ENCODE measurements at places on chromosomes 12 and 14. TPM values are rescaled to one million over a fixed set of nuclear protein-coding genes. Genes with fewer than 3 reads are reported as not detected.

DNA sequence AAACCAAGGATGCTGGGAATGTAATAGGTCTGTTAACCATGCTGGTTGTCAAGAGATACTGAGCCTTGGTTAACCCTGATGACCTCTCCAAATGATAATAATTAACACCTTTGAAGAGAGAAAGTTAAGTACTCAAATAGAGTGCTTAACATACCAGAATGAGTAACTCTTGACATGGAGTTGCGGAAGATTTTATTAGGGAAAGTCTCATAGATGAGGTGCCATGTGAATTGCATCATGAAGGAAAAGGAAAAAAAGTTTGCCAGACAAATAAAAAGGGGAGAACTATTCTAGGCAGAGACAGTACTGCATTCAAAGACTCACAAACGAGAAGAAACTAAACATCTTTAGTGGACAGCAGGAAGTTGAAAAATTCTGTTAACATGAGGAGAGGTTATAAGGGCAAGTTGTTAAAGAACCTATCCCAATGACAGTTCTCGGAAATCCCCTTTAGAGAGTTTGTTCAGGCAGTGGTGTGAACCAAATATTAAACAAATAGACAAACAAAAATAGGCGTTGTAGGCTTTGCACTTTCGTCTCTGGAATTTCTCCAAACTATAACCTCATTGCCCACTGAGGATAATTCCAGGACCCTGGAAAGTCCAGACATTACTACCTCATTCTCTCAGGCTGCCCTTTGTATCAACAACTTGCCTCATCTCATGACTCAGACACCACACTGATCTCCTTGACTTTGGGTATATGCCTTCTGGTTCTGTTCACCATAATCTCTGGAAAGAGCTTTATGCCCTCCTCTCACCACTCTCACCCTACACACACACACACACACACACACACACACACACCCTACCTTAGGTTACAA lies 435.0 kb downstream of the GXYLT1 start:
- no peaks in the 10 kb centered on the region for H3K36me3 ChIP-seq
- H3K27me3 ChIP-seq, result no peaks in the 10 kb centered on the region

- no peaks in the 10 kb centered on the region for H3K4me1 ChIP-seq
- no peaks in the 10 kb centered on the region for H3K27me3 ChIP-seq
- DNase-seq, result no peak
- no peak overlapping the region for H3K27ac ChIP-seq
- H3K4me3 ChIP-seq, result no peak overlapping the region
Observed at GRCh38 chr14:43087666-43088065, 1419.4 kb downstream of the FSCB start.

DNA sequence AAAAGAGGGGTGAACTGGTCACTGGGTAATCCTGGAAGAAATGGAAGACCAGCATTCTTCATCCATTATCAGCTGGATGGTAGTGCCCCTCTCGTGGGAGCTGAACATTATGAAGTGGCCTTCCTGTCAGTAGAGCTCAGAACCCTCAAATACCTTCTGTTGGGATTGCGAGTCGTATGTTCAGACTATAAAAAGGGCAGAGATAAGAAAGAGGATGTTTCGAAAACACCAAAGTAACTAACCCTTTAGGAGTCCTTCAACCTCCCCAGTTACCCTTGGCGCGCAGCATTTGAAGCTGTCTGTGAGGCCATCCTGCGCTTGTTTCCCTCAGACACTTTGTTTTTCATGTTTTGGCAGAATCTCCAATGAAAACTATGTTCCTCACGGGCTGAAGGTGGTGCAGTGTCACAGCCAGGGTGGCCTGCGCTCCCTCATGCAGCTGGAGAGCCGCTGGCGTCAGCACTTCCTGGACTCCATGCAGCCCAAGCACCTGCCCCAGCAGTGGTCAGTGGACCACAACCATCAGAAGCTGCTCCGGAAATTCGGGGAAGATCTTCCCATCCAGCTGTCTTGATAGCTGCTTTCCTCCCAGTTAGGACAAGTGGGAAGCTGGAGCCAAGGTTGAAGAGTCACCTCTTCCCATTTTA lies 19.3 kb upstream of the GALNT16 start:
- peaks cover 2% of the 10 kb centered on the region for H3K4me1 ChIP-seq
- H3K27me3 ChIP-seq, result no peaks in the 10 kb centered on the region
- no peak overlapping the region for H3K27ac ChIP-seq
- peaks cover 56% of the 10 kb centered on the region for H3K36me3 ChIP-seq
- no peak for DNase-seq
- no peak overlapping the region for H3K4me3 ChIP-seq

GRCh38 chr12:72081777-72082176 lies 143.1 kb downstream of the TPH2 start:
- H3K4me3 ChIP-seq, result no peak overlapping the region
- DNase-seq, result peak; percentile 62
- H3K4me1 ChIP-seq, result no peaks in the 10 kb centered on the region

GRCh38 chr12:67792185-67792584 lies 143.6 kb downstream of the DYRK2 start:
- H3K36me3 ChIP-seq, result no peaks in the 10 kb centered on the region
- no peaks in the 10 kb centered on the region for H3K27me3 ChIP-seq
- no peak overlapping the region for H3K4me3 ChIP-seq

- no peaks in the 10 kb centered on the region for H3K4me1 ChIP-seq
- H3K27me3 ChIP-seq, result no peaks in the 10 kb centered on the region
- H3K4me3 ChIP-seq, result no peak overlapping the region
- no peak overlapping the region for H3K27ac ChIP-seq
- DNase-seq, result no peak
Observed at GRCh38 chr12:91368613-91369012, 186.0 kb upstream of the DCN start.

- H3K4me3 ChIP-seq, result no peak overlapping the region
- H3K27me3 ChIP-seq, result no peaks in the 10 kb centered on the region
- H3K4me1 ChIP-seq, result no peaks in the 10 kb centered on the region
- H3K27ac ChIP-seq, result no peak overlapping the region
- no peak for DNase-seq
- H3K36me3 ChIP-seq, result no peaks in the 10 kb centered on the region
Observed at GRCh38 chr12:116821291-116821690, 60.0 kb downstream of the HRK start.

DNA sequence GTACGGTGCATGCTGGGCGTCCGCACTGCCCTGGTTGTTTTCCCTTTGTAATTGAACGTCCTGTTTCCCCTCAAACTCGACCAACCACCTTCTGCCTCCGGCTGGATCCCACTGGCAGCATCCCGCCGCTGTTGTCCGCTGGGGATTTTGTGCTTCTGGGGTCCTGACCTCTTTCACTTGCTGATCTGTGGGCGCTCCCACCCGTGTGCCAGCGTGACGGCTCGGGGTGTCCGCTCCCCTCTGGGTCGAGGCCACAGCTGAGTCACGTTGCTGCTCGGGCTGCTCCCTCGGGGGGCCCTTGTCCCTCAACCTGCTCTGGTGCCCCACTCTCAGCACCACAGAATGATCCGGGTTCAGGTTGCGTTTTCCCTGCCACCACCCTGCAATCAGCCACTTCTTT lies 8.0 kb downstream of the PGAM5 start:
- peaks cover 88% of the 10 kb centered on the region for H3K36me3 ChIP-seq
- no peaks in the 10 kb centered on the region for H3K27me3 ChIP-seq
- no peak overlapping the region for H3K27ac ChIP-seq
- DNase-seq, result no peak
- H3K4me3 ChIP-seq, result no peak overlapping the region

- peaks cover 18% of the 10 kb centered on the region for H3K36me3 ChIP-seq
- H3K4me1 ChIP-seq, result no peaks in the 10 kb centered on the region
- DNase-seq, result no peak
- H3K4me3 ChIP-seq, result no peak overlapping the region
Observed at GRCh38 chr14:68927956-68928675, 51.0 kb downstream of the ACTN1 start.

Gene IFI27
- 26.0 TPM for polyA plus RNA-seq

Gene LAG3
- polyA plus RNA-seq, result 3.0 TPM

DNA sequence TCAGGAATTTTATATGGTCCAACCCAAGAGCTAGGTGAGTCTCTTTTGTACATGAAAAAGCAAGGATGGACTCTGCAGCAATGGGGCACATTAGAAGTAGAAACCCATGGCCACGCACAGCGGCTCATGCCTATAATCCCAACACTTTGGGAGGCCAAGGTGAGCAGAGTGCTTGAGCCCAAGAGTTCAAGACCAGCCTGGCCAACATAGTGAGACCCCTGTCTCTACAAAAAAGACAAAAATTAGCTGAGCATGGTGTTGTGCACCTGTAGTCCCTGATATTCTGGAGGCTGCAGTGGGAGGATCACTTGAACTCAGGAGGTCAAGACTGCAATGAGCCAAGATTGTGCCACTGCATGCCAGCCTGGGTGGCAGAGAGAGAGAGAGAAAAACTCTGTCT lies 128.7 kb upstream of the PLEKHA5 start:
- DNase-seq, result no peak
- no peaks in the 10 kb centered on the region for H3K4me1 ChIP-seq
- H3K36me3 ChIP-seq, result no peaks in the 10 kb centered on the region
- no peak overlapping the region for H3K27ac ChIP-seq
- H3K27me3 ChIP-seq, result no peaks in the 10 kb centered on the region
- no peak overlapping the region for H3K4me3 ChIP-seq

Gene BHLHE41
- polyA plus RNA-seq, result 1.0 TPM

- no peak overlapping the region for H3K27ac ChIP-seq
- DNase-seq, result no peak
- H3K4me3 ChIP-seq, result no peak overlapping the region
- H3K36me3 ChIP-seq, result no peaks in the 10 kb centered on the region
- no peaks in the 10 kb centered on the region for H3K4me1 ChIP-seq
Observed at GRCh38 chr12:102735104-102735503, 181.9 kb downstream of the PAH start.

- peak overlapping the region; percentile 78 for H3K4me3 ChIP-seq
- DNase-seq, result peak; percentile 75
- peaks cover 95% of the 10 kb centered on the region for H3K27me3 ChIP-seq
Observed at GRCh38 chr12:4271717-4272423, 1.7 kb upstream of the CCND2 start.

Gene AQP2
- polyA plus RNA-seq, result 0.13 TPM

- no peaks in the 10 kb centered on the region for H3K4me1 ChIP-seq
- no peaks in the 10 kb centered on the region for H3K27me3 ChIP-seq
- no peak overlapping the region for H3K4me3 ChIP-seq
- H3K27ac ChIP-seq, result no peak overlapping the region
Observed at GRCh38 chr12:84411031-84411430, 501.6 kb downstream of the SLC6A15 start.

GRCh38 chr12:127893895-127894609 lies 372.9 kb upstream of the TMEM132C start:
- H3K27ac ChIP-seq, result no peak overlapping the region
- no peaks in the 10 kb centered on the region for H3K27me3 ChIP-seq
- DNase-seq, result no peak
- no peaks in the 10 kb centered on the region for H3K4me1 ChIP-seq
- H3K36me3 ChIP-seq, result no peaks in the 10 kb centered on the region
- no peak overlapping the region for H3K4me3 ChIP-seq

DNA sequence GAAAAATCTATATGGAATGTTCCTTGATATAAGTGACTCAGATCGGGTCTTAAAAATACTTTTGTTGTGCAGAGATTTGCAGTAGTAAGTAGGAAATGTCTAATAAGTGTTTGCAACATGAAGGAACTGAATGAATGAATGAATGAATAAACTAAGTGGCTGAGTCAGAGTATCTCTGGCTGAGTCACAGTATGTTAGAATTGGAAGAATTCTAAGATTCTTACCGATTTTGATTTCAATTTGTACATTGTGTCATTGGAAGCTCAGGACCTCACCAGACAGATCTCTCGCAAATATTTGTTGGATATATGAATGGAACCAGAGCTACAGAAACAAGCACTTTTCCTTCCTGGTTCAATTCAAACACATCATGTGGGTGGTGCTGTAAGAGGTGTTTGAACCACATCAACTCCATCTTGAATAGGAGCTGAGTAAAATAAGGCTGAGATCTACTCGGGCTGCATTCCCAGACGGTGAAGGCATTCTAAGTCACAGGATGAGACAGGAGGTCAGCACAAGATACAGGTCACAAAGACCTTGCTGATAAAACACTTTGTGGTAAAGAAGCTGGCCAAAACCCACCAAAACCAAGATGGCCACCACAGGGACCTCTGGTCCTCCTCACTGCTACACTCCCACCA lies 123.9 kb upstream of the FOXN3 start:
- H3K27me3 ChIP-seq, result no peaks in the 10 kb centered on the region
- no peak overlapping the region for H3K4me3 ChIP-seq
- H3K4me1 ChIP-seq, result no peaks in the 10 kb centered on the region
- no peak overlapping the region for H3K27ac ChIP-seq
- no peak for DNase-seq
- no peaks in the 10 kb centered on the region for H3K36me3 ChIP-seq

GRCh38 chr12:70691018-70691672 lies 53.9 kb upstream of the PTPRB start:
- no peaks in the 10 kb centered on the region for H3K36me3 ChIP-seq
- H3K27ac ChIP-seq, result peak overlapping the region; percentile 51
- no peak for DNase-seq

GRCh38 chr12:11929714-11930113 lies 141.0 kb upstream of the BCL2L14 start:
- no peak for DNase-seq
- no peak overlapping the region for H3K27ac ChIP-seq
- H3K4me1 ChIP-seq, result no peaks in the 10 kb centered on the region
- no peak overlapping the region for H3K4me3 ChIP-seq
- H3K36me3 ChIP-seq, result no peaks in the 10 kb centered on the region
- no peaks in the 10 kb centered on the region for H3K27me3 ChIP-seq

Gene SLC15A5
- not detected for polyA plus RNA-seq

Gene WNT5B
- 6.5 TPM for polyA plus RNA-seq

GRCh38 chr14:71498212-71498611 lies 434.0 kb upstream of the RGS6 start:
- no peaks in the 10 kb centered on the region for H3K36me3 ChIP-seq
- no peaks in the 10 kb centered on the region for H3K27me3 ChIP-seq
- no peaks in the 10 kb centered on the region for H3K4me1 ChIP-seq
- H3K27ac ChIP-seq, result peak overlapping the region; percentile 13
- H3K4me3 ChIP-seq, result no peak overlapping the region
- no peak for DNase-seq

Gene B4GALNT1
- polyA plus RNA-seq, result 1.3 TPM

DNA sequence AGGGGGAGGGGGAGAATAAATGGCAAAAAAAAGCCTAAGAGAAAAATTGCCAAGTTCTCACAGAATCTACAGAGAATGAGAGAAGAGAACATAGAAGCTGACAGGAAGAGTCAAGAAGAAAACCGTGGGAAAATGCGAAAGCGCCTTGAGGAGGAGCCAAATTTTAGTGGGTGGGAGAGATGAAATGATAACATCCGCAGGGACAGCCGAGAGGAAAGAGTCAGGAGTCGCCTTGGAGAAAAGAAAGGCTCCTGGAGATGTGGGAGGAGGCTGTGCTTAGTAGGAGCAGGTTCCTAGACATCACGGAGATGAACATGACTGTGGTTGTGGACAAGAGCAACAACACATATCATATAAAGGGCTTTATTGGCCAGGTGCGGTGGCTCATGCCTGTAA lies 49.4 kb downstream of the PHLDA1 start:
- DNase-seq, result no peak
- no peaks in the 10 kb centered on the region for H3K36me3 ChIP-seq
- no peaks in the 10 kb centered on the region for H3K27me3 ChIP-seq
- no peak overlapping the region for H3K27ac ChIP-seq

GRCh38 chr12:103881261-103881660 lies 40.2 kb upstream of the NT5DC3 start:
- H3K27ac ChIP-seq, result no peak overlapping the region
- DNase-seq, result no peak
- H3K4me3 ChIP-seq, result no peak overlapping the region
- H3K27me3 ChIP-seq, result no peaks in the 10 kb centered on the region
- H3K4me1 ChIP-seq, result no peaks in the 10 kb centered on the region
- H3K36me3 ChIP-seq, result no peaks in the 10 kb centered on the region

Gene LHX5
- not detected for polyA plus RNA-seq

GRCh38 chr14:38718519-38718918 lies 384.5 kb downstream of the SEC23A start:
- H3K4me3 ChIP-seq, result no peak overlapping the region
- H3K4me1 ChIP-seq, result no peaks in the 10 kb centered on the region
- no peaks in the 10 kb centered on the region for H3K36me3 ChIP-seq
- H3K27me3 ChIP-seq, result no peaks in the 10 kb centered on the region

Measured in left lung (tissue), 14 donors.